KG1 (cell line): ENCODE measurements at places on chromosomes 6 and 20.

DNA sequence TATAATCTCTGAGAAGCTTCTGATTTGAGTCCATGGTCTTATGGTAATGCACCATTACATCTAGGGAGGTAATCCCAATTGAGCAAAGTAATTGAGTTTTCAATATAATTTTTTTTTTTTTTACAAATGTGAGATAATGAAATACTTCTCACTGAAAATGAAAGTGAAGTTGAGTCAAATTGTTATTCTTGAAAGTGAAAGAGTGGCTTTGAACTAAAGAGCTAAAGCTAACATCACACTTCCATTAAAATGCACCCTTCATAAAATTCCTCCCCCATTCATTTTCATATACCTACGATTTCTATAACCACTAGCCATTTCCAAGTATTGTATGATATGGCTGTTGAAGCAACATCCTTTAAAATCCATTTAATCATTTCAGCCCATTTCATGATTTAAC, 149.1 kb upstream of the IMPG1 start:
- no peak for DNase-seq

GRCh38 chr6:4805553-4806336, 29.5 kb downstream of the CDYL start:
- DNase-seq = no peak

- no peak for DNase-seq
Measured at GRCh38 chr6:158869826-158870648, 50.9 kb upstream of the EZR start.

DNA sequence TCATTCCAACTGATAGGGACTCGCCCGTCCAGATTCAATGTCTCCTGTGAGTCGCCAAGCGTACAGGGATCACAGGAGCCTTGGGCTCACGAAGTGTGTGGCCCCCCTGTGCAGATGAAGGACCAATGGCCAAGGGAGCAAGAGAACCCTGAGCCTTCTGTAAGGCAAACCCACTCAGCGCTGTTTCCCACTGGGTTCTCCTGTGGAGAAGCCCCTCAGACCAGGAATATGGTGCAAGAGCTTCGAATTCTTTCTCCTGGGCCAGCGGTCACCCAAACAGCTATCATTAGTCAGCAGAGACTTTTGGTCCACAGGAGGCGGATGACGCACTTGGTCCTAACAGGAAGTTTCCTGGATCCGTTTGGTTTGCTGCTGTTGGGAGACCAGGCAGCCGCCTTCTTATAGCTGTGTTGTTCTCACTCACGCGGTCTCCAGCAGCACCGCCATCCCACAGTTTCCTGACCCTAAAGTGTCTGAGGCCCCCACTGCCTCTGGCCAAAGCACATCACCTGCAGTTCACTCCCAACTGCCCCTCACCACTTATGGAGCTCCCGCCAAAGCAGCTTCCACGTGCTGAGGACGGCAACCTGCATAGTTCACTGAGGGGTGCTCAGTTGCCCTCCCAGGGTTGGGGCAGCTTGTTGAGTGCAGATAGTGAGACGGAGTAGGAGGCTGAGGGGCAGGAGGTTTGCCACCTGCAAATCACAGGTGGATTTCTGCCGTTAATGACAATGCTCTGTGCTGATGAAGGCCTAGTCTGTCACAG, 268.6 kb downstream of the ERMARD start:
- DNase-seq = no peak

GRCh38 chr6:8180327-8181159, 78.2 kb upstream of the EEF1E1 start:
- no peak for DNase-seq

DNA sequence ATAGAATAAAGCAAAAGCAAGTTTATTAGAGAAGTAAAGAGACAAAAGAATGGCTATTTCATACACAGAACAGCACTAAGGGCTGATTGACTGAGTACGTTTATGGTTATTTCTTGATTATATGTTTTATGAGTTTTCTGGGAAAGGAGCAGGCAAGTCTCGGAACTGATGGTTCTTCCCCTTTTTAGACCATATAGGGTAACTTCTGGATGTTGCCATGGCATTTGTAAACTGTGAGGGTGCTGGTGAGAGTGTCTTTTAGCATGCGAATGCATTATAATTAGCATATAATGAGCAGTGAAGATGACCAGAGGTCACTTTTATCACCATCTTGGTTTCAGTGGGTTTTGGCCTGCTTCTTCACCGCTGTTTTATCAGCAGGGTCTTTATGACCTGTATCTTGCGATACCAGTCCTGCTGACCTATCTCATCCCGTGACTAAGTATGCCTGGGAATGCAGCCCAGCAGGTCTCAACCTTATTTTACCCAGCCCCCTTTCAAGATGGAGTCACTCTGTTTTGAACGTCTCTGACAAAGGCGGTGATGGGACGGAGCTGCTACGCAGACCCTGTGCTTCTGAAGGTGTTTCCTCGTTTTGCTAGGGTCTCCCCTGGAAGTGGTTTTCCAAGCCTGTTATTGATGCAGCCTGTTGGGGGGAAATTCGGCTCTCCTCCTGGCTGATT, 45.4 kb upstream of the BMP6 start:
- no peak for DNase-seq

- no peak for DNase-seq
Measured at GRCh38 chr20:51493346-51493791, 49.1 kb downstream of the NFATC2 start.

- DNase-seq = no peak
Measured at GRCh38 chr6:142613981-142614380, 312.2 kb downstream of the ADGRG6 start.

GRCh38 chr6:13988049-13988738, 63.4 kb downstream of the RNF182 start:
- DNase-seq = no peak

DNA sequence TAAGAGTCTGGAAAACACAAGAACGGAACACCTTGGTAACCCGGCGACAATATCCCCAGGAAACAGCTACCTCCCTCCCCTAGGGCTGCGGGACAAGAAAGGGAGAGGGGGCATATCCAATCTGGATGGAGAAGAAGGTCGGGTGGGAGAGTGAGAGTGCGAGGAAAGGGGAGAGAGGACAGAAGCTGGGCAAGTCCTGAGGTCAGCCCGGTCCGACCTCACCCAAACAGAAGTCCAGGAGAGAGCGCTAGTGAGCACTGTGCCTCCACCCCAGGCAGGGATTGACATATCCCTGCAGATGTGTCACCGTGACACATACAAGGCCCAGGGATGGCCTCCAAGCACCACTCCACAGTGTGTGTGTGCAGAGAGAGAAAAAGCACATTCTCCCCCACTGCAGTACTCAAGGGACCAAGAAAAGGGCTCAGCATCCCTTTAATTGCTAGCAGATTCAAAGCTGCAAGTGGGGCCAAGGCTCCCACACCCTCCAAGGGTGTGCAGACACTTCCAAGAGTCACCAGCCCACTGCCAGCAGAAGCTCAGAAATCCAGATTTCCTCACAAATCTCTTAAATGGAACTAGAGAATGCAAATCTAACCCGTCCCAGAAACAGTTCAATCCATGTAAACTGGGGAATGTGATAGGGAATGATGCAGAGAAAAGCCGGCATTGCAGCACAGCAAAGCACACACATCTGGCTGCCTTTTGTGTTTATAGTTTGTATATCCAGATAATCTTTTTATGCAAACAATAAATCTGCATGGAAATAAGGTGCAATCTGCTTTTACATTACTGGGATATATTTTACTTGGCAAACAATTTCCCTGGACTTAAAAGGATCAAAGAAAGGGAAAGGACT, 3.1 kb downstream of the PXDC1 start:
- DNase-seq = peak; percentile 27

- no peak for DNase-seq
Measured at GRCh38 chr6:140923048-140923447, 1209.7 kb upstream of the GJE1 start.

DNA sequence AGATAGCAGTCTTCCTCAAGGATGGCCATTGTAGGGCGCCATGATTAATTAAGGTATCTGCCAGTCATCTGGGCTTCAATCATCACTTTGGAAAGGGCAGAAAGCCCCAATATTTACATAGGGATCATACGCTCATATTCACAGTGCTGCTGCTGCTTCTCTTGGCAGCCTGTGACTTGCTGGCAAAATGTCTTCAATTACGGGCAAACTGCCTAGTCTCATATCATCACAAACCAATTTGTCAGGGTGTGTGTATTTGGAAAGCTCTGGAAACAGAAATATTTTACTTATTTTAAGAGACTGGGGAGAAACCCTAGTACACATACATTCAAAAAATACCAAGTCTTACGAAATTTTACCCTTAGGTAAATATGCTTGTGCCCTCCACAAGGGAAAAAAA, 77.6 kb downstream of the SAMD5 start:
- no peak for DNase-seq

GRCh38 chr20:23971310-23971709, 17.3 kb downstream of the GGTLC1 start:
- DNase-seq = no peak

DNA sequence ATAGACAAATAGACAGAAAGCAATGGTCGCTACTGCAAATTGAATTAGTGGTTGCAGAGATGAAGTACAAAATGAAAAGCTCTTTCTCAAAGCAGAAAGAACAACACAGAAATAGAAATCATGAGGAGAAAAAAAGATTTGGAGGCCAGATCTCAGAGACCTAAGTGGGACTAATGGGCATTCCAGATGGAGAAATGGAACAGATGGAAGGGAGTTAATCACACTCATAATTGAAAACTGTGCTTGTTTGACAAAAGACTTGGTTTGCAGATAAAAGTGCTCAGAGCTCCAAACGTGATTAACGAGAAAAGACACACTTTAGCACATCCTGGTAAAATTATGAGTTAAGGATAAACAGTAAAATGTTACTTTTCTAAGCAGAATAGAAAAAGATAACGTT, 58.1 kb upstream of the SNRPB2 start:
- DNase-seq = no peak

DNA sequence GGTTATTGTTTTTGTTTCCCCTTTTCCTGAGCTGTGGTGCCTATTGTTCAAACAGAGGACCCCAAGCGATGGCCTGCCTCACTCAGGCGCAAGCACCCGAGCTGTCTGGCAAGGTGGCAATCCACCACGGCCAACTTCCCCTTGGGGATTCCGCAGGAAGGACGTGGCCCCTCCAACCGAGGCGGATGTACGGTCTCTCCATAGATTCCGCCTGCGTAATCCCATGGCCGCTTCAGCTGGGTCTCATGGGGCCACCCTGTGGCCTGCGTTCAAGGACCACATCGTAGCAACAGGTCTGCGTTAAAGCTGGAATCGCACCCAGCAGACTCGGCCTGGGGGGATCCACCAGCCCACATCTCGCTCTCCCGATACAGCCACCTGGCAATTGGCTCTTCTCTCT, 79.9 kb downstream of the CEBPB start:
- peak; percentile 20 for DNase-seq

GRCh38 chr6:45398075-45398813, 20.5 kb upstream of the SUPT3H start:
- no peak for DNase-seq

- no peak for DNase-seq
Measured at GRCh38 chr20:2137552-2138201, 36.0 kb downstream of the STK35 start.

DNA sequence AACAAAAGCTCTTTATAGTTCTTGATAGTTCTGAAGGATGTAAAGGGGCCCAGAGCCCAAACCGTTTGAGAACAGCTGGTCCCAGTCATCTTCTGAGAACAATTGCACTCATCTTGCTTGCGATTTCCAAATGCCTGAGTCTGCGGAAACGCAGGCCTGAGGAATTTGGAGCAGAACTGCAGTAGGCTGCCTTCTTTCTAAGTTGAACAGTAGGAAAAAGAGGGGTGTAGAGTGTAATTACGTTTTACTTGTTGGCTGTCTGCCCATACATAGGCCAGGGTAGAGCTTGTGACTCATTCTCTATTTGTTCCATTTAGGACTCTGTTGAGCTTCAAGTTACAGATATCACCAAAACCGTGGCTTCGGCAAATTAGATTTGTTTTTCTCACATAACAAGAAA, 42.0 kb upstream of the KIF16B start:
- DNase-seq = no peak

- no peak for DNase-seq
Measured at GRCh38 chr20:39070484-39071231, 108.5 kb downstream of the DHX35 start.

DNA sequence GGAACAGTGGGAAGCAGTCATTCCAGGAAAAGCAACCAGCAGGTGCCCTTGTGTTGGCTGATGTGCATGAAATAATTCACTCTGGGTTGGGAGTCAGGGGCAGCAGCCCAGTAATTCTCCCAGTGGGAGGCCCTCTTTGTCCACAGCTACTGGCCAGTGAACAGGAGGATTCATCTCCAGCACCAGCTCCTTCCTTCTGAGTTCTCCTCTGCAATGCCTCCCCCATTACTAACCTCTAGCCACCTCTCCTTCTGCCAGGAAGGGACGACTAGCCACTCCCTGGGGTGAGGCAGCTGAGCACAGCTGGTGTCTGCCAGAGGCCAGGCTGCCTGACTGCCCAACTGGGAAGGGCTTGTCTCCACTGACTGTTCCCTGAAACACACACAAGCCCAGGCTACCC, 12.5 kb upstream of the R3HDML start:
- no peak for DNase-seq
